Activated CD4-positive, alpha-beta memory T cell treated with anti-CD3 and anti-CD28 coated beads for 36 hours (primary cell): ENCODE measurements at places on chromosomes 7 and 10. TPM values are rescaled to one million over a fixed set of nuclear protein-coding genes. Genes with fewer than 3 reads are reported as not detected.

GRCh38 chr7:80773787-80774508 lies 135.5 kb downstream of the CD36 start:
- no peak for DNase-seq

DNA sequence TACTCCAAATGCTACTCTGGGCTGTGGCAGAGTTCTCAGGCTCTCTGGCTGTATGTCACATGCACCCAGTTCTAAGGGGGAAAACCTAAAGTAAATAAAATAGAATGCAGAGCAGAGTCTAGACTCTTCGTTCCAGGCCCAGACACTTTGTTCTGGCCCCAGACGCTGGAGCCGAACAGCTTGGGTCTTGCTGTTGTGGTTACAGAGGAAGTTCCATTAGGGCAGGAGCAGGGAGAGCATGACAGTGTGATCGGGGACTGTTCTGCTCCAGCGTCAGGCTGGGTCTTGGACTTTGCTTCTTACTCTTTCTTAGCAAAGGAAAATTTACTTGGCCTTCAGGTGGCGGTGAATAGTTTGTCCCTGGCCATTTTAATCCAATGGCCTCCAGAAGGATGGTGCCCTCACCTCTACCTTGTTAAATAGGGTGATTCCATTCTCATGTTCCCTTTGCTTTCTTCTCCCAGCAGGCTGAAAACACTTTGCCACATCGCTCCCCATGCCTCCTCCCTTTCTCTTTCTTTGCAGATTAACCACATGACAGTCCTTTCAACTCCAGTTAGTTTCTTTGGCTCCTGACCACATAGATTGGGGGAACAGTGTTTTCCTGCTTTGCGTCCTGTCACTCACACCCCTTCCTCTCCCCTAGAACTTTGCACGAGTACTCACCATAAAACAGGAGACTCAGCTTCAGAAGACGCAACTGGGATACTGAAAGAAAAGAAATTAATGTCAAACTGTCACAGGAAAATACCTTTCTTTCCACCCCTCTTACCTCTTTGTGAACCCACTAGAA lies 730.8 kb downstream of the SUGCT start:
- no peak for DNase-seq

DNA sequence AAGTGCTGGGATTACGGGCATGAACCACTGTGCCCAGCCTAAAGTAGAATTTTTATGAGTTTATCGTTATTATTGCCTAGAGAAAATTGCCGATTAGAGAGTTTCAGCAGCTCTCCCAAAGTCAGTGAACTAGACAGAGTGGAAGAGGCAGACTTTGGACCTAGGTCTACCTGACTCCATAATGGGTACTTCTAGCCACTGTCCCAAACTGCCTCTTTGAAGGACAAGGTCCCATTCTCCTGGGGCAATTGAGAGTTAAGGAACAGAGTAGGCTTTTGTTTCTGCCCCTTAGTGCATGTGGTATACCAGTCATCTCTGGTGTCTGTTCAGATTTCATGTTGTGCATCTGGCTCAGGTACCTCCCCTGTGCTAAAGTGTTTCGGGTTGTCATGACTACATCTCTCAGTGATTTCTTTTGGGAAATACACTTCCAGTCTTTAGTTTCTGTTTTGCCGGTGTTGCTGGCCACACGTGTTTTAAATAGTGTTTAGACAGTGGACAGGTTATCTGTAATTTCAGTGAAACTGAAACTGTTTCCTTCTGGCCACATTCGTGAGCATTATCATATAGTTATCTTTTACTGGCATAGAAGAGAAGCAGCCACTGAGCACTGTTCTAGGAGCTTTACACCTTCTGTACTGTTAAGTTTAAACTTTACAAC lies 4.7 kb downstream of the TMEM236 start:
- peak; percentile 9 for DNase-seq

GRCh38 chr10:48856855-48857254 lies 82.8 kb downstream of the LRRC18 start:
- DNase-seq: no peak

DNA sequence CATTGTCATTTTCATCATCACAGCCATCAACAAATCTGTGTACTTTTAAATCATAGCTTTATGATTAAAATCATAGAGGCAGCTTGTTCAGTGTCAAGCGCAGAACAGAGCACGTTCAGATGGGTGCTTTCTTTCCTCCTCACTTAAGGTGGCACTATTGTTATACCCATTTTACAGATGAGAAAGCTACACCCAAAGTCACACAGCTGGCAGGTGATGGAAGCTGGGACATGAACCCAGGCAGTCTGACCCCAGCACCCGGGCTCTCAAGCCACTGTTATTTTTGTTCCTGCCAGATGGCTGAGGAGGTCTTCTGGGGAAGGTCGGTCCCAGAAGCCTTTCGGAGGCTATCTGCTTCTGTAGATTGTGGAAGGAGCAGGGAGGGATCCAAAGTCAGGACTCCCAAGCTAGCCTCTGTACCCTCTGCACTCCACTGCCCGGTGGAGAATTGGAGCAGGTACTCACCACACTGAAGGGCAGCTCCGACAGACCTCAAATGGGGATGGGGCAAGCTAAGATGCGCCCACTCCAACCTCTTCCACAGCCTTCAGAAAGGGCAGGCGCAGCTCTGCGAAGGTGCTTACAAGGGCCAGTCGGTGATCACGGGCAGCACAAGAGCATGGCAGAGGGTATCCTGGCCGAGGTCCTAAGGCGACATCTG lies 610 bp downstream of the AVPI1 start:
- peak; percentile 31 for DNase-seq

DNA sequence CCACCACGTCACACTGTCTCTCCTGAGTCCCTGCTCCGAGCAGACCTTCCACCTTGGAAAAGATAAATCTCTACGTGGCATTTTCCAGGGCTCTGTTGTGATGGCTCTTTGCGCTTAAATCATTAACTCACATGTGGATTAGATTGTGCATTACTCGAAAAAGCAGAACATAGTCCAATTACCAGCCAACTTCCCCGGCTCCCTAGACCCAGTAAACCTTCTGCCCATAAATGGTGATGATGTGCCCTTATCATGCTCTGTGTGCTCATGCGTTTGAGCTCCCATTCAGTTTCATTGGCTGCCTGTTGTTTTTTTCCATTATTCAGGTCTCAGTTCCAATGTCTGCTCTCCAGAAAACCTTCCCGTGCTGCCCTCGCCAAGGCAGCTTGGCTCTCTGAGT lies 471.2 kb downstream of the GLRX3 start:
- DNase-seq: no peak

DNA sequence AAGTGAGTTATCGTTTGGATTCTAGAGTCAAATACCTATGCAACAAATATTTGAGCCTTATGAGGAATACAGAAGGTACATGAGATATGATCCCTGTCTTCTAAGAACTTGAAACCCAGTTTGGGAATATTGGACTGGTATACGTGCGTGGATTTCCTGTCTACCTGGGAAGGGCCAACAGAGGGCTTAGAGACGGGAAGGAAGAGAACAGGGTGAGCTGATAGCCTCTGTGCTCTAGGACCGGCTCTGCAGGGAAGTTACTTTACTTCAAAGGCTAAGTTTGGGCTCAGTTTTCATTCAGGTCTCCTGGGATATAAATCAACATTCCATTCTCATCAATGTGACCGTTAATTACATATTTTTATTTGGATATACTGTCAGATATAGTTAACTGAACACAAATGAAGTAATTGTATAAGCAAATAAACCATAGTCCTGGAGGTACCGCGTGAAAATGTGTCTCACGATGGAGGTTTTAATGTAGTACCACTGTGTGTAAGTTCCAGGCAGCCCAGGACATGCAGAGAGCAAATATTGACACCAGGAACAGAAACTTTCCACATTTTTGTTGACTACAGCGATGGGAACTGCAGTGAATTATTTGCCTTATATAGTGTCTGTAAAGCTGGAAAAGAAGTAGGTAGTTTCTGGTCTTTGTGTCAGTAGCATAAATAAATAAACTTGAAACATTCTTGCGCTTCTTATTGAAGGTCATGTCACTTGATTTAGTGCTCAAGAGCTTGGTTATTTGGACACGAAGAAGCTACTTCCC lies 8.6 kb downstream of the CHST12 start:
- no peak for DNase-seq

DNA sequence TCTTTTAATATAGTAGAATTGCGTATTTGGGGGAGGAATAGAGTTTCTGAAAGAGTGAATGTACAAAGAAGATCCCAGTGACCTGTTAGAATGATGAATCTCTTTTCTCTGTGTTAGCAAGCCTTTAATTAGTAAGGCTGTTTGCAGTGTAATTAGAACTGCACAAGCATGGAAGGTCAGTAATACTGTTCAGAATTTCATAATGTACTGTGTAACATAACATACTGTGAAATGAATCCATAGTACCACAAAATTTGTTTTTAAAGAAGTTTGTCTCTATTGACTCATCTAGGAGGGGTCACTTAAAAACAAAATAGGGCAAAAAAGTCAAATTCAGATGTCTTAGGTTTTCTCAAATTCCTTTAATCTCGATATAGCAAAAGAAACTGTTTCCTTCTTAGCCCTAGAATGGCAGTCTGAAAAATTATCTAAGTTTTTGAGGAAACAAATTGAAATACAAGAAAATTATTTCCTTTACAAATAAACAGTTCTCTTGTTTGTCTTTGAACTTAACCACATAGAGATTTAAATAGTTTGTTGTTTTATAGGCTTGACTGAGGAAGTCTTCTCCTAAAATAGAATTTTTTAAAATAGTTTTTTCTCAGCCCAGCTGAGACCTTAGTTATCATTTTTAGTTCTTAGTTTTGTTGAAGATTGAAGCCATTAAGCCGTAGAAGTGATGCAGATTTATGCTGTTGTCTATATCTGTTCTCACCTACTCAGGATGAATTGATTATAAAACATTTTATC lies 12.5 kb downstream of the ADK start:
- DNase-seq: no peak

GRCh38 chr10:7362471-7362870 lies 48.4 kb downstream of the SFMBT2 start:
- no peak for DNase-seq

DNA sequence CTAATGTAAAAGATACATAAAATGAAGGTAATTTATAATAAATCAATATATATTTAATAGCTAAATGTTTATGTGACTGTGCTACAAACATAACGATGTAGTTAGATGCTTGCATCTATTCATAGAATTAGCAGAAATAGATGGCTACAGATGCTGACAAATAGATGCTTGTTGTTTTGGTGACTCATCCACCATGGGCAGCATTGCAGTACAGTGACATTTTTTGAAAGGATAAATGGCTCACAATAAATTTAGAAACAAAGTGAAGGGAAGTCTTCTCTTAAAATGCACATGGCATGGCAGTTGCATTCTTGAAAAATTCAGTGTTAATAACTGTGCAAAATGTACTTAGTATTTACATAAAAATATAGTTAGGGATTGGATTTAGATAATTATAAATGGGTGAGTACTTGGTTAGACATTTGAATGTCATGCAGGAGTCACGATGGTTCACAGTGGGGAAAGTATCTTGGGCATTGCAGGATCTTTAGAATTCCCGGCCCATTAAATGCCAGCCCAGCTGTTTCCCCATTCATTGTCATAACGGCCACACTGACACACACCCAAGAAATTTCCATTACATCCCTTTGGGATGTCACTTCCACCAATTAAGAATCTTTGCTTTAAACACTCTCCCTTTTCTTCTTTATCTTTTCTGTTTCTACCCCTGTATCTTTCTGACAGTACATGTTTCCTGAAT lies 564.1 kb downstream of the ATRNL1 start:
- DNase-seq: no peak

DNA sequence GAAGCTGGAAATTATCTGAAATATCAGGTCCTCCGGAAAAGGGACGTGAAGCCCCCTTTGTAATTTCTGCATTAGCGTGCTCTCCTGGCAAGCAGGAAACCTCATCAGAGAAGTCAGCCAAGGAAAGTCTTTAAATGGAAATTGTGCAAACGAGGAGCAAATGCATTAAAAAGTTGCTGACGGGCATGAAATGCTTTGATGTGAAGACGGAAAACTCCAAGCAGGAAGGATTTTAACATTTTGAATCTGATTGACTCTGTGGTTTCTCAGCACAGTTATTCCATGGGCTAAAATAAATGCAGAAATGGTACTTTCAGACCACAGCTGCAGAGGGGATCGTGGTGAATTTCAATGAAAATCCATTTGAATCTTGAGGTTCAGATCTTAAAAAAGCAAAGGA lies 167.8 kb downstream of the AHR start:
- no peak for DNase-seq

DNA sequence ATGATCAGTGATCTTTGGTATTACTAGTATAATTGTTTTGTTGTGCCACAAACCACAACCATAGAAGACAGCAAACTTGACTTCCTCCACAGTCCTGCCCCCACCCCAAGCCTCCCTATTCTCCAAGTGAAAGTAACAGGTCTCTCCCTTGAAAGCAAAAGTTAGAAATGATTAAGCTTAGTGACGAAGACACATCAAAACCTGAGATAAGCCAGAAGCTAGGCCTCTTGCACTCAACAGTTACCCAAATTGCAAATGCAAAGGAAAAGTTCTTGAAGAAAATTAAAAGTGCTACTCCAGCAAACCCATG lies 7.5 kb downstream of the SAR1A start:
- peak; percentile 82 for DNase-seq

- DNase-seq: no peak
Measured at GRCh38 chr7:71019706-71020105, 112.2 kb upstream of the GALNT17 start.

GRCh38 chr10:22740180-22740579 lies 25.8 kb upstream of the PIP4K2A start:
- no peak for DNase-seq

DNA sequence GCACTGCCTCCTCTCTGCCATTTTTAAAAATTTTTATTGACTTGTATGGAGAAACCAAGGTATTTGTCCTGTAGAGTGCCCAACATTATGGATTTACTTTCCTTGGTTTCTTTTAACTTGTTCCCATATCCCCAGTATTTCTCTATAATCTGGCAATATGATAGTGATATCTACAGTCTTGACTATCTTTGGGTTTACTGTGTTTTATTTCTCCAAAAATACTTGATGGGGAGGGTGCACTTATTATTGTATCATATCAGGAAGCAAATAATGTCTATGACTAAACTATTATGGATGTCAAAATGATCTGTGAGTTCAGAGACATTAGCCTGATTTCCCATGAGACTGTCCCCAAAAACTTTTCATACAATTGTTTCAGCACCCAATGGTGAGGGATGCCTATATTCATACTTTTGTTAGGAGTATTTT lies 6.6 kb downstream of the TFPI2 start:
- no peak for DNase-seq

- DNase-seq: no peak
Measured at GRCh38 chr10:60185421-60185820, 204.3 kb downstream of the ANK3 start.

DNA sequence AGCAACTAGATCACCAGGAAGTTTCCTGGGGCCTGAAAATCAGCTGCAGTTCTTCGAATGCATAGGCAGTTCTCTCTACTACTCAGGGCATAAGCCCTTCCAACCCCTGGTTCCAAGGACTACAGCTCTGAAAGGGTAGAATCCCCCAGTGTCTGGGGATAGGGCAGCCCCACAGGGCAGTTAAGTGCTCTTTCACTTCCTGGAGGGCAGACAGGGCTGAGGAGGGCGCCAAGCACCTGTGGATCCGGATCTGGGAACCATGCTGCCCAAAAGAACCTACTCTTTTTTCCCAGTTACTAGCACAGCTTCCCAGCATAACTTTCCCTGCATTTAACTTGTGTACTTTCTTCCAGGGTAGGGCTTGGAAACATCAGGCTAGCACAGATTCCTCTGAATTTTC lies 41.1 kb downstream of the CXCL12 start:
- DNase-seq: no peak

GRCh38 chr7:13386741-13387140 lies 602.7 kb downstream of the ETV1 start:
- DNase-seq: no peak

The SPDYE2 gene
- total RNA-seq: not detected

The ZNF117 gene
- 3.3 TPM for total RNA-seq

The IGFBP3 gene
- total RNA-seq: 1.1 TPM

The GPR158 gene
- not detected for total RNA-seq

The ENO4 gene
- not detected for total RNA-seq
